ENCODE measurements at places on chromosomes 11 and 22.

DNA sequence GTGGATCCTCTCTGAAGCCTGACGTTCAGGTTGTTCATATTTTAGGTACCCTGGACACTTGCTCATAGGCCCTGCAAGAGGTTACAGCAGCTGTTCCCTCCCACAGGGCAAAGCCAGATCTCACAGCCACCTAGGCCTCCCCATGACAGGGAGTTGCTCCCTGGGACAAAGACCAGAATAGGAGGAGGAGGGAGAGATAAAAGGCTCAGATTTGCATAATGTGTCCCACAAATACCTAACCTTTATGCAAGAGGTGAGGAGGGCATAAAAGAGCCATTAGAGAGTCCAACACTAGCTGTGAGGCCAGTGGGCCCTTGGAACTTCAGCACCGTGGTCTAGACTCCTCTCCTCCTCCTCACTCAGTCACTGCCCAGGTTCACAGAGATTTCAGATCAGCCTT lies 33.8 kb downstream of the ZNF280B start:
- no peak for DNase-seq

- DNase-seq = no peak
Observed at GRCh38 chr11:12329169-12329568, 48.2 kb upstream of the PARVA start.

DNA sequence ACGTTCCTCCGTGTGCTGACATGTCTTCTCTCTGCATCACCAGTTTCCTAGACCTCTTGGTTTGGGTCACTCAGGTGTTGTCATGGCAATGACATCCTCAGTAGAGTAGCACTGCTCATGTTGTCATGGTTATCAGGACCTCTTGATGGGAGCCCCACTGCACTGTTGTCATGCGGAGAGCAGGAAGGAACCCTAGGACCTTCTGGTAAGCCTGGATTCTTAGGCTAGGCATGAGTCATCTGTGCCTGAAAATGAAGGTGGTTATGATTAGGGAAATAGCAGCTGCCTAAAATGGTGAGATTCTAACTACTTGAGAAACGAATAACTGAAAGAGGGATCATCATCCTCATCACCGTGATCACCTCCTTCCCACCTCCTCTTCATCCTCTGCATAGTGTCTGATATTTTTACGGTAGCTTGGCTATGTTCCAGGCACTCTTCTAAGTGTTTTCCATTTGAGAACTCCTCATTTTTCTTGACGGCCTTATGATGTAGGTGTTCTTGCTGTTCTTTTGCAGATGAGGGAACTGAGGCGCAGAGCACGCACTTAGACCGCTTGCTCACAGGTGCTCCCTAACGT lies 858.4 kb downstream of the NTM start:
- no peak for DNase-seq

GRCh38 chr11:34165786-34166555 lies 60.5 kb downstream of the NAT10 start:
- DNase-seq = no peak

DNA sequence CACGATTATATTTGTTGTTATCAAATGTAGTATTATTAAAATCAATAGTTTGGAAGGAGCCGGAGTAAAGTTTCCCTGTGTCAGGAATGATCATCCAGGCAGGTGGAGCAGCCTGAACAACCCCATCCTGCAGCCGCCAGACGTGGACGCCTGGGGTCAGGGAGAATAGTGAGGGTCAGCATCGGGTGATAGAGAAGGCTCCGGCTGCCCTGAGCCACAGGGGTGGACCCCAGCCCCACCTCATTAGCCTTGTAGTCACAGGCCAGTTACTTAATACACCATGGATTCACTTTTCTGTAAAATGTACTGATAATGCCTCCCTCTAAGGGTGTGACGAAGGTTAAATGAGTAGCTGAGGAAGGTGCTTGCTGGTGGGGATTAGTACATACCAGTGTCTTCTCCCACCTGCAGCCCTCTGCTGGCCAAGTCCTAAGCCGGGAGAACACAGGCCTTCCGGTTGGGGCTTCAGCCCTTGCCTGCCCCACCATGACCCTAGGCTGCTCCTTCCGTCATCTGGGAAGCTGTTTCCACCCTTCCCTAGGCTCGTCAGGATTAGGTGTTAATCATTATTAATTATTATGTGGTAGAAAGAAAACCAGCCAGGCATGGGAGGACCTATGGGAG lies 14.9 kb downstream of the TMEM121B start:
- DNase-seq = no peak

GRCh38 chr11:44269369-44270351 lies 40.3 kb downstream of the ALX4 start:
- DNase-seq = no peak

DNA sequence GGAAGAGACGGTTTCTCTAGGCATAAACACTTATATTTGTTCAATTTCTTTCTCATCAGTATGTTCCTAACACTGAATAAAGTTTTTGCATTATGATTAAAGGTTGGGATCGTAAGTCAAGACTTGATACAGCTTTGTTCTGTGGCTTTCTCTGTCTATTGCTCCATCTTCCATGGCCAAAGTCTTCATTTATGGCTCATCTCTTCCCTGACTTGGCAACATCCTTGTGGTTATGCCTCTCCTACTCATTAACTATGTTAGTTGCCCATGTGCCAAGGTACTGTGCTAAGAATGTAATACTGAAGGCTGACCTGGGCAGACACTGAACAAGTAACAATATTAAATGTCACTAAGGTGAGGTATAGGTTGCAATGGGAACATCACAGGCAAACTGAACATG lies 1.6 kb upstream of the ACCSL start:
- no peak for DNase-seq

DNA sequence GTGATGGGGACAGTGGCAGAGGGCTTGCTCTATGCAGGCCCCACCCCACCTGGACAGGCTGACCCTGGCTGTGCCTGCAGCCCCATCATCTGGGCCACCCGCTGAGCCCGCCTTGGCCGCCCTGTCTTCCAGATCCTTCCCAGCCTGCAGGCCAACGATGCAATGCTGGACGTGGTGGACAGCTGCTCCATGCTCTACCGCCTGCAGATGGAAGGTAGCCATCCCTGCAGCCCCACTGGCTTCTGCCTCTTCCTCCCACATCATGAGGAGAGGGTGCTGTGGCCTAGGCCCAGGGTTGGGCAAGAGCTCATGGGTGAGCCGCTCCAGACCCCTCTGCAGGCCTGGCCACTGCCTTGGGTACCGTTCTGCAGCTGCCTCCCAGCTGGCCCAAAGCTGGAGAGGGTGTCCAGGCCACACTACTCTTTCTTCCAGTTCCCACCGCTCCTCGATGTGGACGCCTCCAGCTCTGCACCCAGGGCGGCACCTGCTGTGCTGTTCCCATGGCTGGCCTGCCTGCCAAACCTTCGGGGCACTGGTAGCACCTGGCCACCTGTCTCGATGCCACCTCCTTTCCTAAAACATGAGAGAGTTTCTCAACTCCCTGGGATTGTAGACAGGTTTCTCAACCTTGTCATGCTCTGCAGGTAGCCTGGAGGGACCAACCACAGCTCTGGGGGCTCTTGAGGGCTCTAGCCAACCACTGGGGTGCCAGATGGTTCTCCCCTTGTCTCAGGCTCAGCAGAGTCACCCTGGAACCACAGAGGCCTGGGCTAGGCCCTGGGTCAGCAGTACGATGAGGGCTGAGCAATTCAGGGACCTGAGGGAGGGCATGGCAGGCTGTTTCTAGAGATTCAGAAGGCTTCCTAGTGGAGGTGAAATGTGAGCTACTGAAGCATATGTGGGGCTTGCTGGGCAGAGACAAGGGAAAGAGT lies 9.5 kb upstream of the GTSE1 start:
- DNase-seq = no peak

- no peak for DNase-seq
Observed at GRCh38 chr22:17910561-17911311, 113.6 kb downstream of the MICAL3 start.

- no peak for DNase-seq
Observed at GRCh38 chr22:49186762-49187161, 640.9 kb downstream of the BRD1 start.

DNA sequence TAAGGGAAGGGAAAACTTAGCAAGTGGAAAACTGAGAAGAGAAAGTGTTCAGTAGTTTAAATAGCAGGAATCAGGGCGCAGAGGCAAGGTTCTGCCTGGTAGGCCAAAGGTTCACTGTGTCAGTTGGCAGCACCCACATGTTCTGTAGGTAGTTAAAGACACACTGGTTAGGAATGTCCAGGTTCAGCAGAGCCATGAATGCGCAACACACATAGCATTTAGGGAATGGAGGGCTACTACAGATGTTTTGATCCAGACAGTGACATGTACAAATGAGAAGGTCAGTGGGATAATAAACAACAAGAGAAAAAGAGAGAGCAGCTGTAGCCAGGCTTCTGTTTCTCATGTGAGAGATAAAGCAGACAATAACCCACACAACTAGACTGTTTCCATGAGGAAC lies 56.2 kb upstream of the ARHGAP42 start:
- no peak for DNase-seq

- DNase-seq = no peak
Observed at GRCh38 chr22:24142831-24143230, 38.5 kb upstream of the SUSD2 start.

GRCh38 chr11:57087991-57088390 lies 93.8 kb upstream of the LRRC55 start:
- no peak for DNase-seq

DNA sequence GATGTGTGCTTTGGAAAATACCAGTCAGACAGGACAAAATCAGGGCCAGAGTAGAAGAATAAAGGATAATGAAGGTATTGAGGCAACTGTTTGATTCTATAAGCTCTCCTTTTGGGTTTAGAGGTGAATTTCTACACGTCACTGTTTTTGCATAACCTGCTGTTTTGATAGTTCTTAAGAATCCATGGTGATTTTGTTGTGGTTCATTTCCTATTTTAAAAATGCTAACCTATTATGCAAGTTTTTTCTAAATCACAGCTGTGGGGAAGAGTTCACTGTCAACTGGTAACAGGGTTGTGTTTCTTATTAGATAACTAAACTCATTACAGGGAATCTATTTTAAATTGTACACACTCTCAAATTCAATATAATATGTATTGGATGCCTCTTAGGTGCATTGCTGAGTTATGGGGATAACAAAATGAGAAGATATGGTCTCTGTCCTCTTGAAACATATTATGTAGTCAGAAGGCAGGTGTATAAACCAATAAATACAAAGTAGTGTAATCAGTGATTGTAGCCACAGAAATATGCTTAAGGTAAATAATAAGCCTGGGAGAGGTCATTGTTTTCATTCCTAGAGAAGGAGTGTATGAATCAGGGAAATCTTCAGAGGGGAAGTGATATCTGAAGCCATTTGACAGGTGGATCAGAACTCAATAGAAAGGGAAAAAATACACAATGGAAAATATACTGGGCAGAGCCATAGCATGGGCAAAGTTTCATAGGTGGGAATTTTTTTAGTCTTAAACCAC lies 192.5 kb downstream of the FAT3 start:
- DNase-seq = no peak

DNA sequence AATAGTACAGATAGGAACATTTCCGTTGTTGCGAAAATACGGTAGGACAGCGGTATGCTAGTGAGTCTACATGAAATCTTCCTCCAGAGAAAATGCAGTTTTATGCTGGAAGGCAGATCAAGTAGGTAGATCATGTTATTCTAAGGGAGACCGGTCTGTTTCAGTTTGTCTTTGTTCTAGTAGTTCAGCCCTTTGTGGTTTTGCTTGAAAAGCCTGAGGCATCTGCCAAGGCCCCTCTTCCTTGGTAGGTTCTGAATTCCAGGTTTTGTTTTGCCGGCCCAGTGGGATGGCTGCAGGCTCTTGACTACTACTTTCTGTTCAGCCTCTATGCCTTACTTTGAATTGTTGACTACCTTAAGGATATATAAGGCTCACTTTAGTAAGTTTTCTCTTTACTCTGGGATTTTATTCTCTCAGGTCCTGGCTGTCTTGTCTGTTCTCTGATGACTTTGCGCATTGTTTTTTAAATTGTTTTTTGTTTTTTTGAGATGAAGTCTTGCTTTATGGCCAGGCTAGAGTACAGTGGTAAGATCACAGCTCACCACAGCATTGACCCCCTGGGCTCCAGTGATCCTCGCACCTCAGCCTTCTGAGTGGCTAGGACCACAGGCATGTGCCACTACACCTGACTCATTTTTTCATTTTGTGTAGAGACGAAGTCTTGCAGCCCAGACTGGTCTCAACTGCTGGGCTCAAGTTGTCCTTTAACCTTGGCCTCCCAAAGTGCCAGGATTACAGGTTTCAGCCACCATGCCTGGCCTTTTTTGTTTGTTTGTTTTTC lies 53.7 kb downstream of the HIPK3 start:
- no peak for DNase-seq

- DNase-seq = no peak
Observed at GRCh38 chr11:78023426-78023825, 350 bp upstream of the KCTD14 start.

DNA sequence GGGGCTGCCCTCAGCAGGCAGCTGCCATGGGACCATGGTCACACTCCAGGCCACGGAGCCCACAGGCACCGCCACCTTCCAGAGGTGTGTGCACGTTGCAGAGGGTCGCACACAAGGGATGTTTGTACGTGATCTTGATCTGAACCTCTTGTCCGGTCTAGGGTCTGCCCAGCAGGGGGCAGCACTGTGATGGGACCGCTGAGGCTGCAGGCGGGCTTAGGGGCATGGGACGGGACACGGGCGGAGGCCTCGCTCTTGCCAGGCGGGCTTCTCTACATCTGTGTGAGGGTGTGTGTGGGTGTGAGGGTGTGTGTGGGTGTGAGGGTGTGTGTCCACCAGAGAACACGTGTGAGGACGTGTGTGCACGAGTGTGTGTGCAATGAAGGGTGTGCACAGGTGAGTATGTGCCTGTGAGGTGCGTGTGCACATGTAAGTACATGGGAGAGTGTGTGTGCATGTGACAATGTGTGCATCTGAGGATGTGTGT lies 52.4 kb downstream of the CACNA1I start:
- no peak for DNase-seq

GRCh38 chr11:47837929-47838328 lies 10.2 kb downstream of the NUP160 start:
- DNase-seq = no peak

DNA sequence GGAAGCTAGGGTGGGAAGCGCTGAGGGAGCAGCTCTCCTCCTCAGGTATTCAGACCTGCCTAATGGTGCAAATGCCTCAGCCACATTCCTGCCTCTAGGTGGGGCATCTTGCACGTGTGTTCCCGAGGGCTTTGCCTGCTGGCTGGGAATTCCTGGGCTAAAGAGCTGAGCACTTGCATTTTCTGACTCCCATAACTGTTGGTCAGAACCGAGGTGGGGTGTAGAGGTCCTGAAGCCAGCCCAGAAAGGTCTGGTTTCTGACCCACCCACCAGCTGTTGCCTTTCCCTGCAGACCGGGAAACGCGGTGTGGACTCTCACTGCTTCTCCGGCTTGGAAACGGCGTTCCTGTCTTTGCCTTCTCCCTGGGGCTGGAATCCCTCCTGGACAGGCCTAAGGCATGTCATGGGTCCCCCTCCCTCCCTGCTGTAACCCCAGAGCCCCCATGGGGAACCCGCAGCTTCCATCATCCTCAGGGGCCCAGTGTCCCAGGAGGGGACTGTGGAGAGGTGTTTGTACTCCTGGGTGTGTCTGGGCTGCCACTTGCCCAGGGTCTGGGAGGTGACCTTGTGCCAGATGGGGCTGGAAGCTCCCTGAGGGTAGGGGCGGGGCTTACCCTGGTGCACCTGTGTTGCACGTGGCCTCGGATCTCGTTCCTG lies 24.0 kb upstream of the SMIM38 start:
- DNase-seq = no peak

All from AML-193 (cell line).